ENCODE measurements at places on chromosomes 7 and 10.

DNA sequence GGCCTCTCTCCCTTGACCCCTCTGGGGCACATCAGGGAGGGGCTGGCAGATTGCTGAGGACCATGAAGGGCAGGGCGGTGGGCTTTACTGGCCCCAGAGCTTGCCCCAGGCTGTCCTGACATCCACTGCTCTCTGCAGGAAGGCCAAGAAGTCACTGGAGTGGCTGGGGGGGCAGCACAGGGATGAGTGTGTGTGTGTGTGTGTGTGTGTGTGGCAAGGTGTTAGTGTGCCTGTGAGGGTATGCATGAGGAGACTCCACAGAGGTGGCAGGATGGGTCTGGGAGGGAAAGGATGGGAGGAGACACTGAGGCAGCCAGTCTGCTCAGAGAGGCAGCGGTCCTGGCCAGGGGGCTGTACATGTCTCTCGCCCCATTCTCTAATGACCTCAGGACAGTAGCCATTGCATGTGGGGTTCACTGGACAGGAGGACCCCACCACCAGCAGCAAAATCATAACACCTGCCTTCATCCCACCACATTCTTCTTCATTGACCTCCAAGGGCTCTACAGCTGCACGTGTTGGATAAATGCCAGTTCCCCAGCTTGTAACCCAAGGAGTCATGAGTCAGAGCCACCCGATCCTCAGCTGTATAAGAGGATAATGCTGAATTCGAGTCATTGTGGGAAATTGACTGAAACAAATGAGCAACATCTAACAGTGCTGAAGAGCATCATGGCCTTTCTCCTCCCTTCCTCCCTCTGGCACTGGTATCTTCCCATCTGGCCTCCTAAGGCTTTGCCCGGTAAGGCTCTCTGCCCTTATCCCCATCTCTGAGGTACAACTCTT is 720.5 kb downstream of the GRID1 start:
- no peak for DNase-seq

- DNase-seq = no peak
Measured at GRCh38 chr10:114915294-114915693, 22.7 kb upstream of the TRUB1 start.

DNA sequence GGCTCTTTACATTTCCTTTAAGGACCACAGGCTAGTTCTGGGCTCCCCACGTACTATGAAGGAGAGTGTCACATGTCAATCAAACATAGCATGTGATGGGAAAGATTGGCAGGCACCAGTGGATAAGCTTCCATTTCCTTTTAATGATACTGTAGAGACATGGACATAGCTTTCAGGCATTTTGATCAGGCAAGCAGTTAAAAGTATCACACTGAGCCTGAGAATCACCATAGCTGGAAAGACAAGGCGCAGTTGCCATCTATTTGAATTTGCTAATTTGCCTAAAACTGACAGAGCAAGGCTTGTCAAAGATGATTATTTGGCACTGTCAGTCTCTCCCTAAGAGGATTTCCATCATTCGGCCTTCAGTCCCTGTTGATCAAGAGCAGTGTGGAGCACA is 263.4 kb upstream of the TAC1 start:
- no peak for DNase-seq

DNA sequence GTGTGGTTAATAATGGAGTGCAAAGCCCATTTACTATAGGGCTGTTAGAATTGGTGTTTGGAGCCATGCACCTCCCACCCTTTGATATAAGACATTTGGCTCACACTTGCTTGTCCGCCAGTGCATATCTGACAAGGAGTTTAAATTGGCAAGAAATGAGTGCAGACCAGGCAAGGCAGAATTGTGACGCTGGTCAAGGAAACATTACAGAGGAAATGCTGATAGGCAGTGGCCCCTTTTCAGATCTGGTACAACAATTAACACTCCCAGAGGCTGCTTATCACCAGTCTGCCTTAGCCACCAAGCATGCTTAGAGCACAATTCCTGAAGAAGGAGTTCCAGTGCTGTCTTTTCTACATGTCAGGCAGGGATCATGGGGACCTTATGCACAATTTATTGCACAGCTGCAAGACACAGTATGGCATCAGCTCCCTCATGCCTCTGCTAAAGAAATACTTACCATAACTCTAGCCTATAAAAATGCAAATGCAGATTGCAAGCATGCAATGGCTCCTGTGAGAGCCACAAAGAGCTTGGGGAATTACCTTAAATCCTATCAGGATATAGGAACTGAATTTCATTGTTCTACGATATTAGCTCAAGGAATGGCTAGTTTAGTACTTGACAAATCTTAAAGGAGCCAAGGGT is 35.2 kb downstream of the OR13A1 start:
- no peak for DNase-seq

DNA sequence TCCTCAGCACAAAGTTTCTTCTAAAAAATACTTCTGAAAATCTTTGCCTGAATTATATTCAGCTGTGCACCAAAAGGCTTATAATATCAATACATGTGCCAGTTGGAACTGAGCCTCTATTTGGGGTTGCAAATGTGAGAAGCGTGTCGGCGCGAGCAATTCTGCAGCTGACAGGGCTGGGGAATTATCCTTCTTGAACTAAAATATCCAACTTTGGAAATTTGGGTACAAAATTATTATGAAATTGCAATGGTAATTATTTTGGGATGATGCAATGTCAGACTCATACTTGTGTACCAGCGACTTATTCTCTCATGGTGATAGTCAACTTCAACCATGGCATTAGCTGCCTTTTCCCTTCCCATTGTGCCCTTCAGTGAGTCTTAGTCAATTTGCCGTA is 507.0 kb upstream of the KLF6 start:
- DNase-seq = no peak

- DNase-seq = no peak
Measured at GRCh38 chr7:33400214-33400538, 270.8 kb downstream of the BBS9 start.
